Stimulated activated CD8-positive, alpha-beta memory T cell treated with anti-CD3 and anti-CD28 coated beads, Interleukin-15, amount 100 ng/mL, for 4 hours (primary cell): ENCODE measurements at places on chromosomes 3 and 15.

GRCh38 chr15:90710436-90711027 lies 6.6 kb upstream of the BLM start:
- DNase-seq = no peak

DNA sequence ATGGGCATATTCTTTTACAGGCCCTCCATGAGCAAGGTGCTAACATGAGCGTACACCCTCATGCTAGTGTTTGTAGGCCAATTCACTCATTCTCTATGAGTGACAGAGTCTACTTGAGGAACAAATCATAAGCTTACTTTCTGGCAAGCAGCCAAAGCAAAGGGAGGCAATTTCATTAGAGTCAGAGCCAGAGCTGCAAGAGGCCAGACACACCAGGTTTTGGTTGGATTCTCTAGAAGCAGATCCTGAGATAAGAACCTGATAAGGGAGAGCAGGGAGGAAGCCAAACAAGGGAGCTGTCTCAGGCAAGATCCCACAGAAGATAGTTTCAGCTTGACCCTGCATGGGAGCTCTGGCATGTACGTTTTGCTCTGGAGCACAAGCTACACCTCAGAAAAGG lies 214.1 kb upstream of the CTNNB1 start:
- no peak for DNase-seq

GRCh38 chr15:39511000-39511915 lies 69.6 kb upstream of the THBS1 start:
- DNase-seq = no peak

DNA sequence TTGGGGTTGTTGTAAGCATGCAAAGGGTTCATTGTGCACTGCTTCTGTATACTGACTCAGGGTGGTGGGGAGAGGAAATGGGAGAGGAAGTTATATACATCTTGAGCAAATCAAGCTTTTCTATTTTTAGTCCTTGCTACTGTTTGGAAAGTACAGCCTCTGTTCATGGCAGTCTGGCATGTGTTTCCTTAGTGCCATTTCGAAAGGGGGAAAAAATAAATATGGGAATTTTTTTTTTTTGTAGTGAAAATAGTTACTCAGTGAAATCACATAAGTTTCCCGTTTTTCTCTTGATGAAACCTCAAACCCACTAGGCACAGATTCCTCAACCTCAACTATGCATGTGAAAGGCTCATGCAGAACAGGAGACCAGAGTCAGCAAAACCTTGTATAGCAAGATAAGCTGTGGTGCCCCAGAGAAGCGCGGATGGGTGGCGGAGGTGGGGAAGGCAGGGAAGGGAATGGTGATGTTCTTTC lies 353.3 kb downstream of the LPP start:
- DNase-seq = no peak

DNA sequence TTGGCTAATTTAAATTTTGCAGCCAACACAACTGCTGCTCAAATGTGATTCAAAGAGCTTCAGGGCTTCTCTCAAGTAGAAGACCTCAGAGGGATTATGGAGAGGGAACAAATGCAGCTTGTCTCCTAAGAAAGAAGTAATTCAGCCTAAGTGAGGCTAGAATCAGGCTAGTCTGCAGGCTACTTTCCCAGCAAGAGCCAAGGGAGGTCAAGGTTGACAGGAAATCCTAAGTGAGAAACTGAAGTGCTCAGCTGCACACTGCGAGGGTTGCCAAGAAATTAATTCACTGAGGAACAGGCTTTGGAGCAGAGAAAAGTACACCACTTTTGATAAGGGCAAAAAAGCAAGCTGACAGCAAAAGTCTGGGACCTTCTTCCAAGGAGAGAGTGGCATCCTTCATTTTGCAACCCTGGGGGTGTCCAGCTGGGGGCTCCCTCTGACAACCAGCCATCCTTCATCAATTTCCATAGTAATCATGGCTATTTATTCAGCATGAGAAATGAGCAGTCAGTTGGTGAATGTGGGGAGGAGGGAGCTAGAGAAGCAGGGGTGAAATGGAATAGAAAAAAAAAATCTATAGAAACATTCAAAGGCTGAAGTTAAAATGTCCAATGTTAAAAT lies 646.4 kb upstream of the ADAMTS9 start:
- no peak for DNase-seq

DNA sequence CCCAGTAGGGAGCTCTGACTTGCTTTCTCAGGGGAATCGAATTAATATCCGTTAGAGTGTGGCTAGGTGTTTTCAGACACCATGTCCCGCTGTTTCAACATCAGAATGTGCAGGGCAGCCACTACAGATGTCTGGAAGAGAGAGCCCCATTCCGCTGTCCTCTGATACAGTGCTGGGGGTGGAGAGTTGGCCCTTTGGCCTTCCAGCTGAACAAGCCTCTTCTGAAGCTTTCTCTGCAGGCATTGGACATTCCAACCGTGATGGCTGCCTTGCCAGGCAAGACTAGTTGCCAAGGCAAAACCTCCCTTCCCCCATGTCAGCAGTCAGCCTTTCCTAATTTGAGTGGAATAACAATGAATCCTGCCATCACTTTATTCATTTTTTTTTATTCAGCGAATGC lies 1.5 kb downstream of the FAH start:
- DNase-seq = no peak

DNA sequence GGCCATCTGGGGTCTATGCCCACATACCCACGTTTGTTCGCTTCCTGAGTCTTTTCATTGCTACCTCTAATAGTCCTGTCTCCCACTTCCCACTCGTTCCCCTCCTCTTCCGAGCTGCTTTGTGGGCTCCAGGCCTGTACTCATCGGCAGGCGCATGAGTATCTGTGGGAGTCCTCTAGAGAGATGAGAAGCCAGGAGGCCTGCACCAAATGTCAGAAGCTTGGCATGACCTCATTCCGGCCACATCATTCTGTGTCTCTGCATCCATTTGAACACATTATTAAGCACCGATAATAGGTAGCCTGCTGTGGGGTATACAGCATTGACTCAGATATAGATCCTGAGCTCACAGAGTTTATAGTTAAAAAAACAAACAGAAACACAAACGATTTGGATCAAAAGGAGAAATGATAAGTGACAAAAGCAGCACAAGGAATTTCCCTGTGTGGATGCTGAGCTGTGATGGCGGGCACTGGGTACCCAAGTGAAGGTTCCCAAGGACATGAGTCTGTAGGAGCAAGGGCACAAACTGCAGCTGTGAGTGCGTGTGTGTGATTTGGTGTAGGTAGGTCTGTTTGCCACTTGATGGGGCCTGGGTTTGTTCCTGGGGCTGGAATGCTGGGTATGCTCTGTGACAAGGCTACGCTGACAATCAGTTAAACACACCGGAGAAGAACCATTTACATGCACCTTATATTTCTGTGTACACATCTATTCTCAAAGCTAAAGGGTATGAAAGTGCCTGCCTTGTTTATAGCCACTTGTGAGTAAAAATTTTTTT lies 35.9 kb downstream of the NR1I2 start:
- no peak for DNase-seq

- no peak for DNase-seq
Observed at GRCh38 chr15:40693904-40694687, 878 bp upstream of the RAD51 start.

GRCh38 chr3:186732169-186732766 lies 15.1 kb downstream of the KNG1 start:
- DNase-seq = no peak

DNA sequence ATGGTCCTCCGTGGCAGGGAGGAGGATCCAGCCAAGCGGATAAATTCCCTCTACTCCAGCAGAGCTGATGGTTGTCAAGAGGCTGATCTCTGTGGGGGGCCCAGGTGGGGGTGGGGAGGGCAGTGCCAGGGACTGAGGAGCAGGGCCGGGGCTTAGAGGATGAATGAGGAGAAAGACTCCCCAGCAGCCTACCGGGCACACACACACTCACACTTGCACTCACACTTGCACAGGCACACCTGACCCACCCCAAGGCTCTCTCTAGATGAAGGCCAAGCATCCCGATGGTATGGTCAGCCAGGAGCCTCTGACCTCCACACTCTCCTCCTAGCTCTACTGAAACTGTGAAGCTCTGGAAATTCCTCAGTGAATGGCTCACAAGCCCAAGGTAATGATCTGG lies 131.3 kb upstream of the PRR20G start:
- DNase-seq = no peak

DNA sequence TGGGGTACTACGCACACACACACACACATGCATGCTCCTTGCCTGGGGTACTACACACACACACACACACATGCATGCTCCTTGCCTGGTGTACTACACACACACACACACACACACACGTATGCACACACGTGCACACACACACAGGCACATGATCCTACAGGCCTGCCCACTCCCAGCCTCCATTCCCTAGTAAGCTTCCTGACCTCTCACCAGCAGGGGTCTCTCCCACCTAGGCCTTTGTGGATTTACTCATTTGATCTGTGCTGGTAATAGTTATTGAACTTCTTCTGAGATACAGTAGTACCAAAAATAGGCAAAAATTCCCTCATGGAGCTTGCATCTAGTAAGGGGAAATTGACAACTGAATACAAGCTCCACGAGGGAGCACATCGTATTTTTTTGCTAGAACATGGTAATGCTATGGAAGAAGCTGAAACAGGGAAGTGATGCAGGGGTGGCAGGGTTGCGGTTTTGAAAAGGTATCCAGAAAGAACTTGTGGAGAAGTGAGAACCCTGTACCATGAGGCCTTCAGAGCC lies 19.1 kb downstream of the TTC21A start:
- DNase-seq = no peak

GRCh38 chr15:47813748-47814384 lies 96.6 kb downstream of the SEMA6D start:
- no peak for DNase-seq

- no peak for DNase-seq
Observed at GRCh38 chr3:45868213-45868612, 18.1 kb upstream of the CCR9 start.

GRCh38 chr3:27630885-27631284 lies 91.2 kb downstream of the EOMES start:
- no peak for DNase-seq

GRCh38 chr3:169387751-169388696 lies 275.5 kb downstream of the MECOM start:
- no peak for DNase-seq

GRCh38 chr15:59553879-59554735 lies 57.5 kb upstream of the GCNT3 start:
- DNase-seq = no peak

DNA sequence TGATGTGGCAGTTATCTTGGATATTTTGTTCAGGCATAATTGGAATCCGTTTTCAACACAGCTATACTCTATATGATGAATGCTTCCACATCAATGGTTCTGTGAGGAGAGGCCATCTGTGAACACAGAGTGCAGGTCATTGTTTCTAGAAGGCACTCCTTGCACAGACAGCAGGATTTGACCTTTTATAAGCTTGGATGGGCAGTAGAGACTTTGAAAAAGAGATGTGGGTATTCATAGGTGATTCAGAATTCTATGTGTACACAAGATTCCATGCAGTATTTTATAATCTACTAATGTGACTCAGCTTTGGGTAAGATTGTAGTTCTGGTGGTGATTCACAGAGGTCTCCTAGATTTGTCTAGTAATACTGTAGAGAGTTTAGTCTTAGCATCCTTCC lies 12.5 kb downstream of the ARPP21 start:
- no peak for DNase-seq

DNA sequence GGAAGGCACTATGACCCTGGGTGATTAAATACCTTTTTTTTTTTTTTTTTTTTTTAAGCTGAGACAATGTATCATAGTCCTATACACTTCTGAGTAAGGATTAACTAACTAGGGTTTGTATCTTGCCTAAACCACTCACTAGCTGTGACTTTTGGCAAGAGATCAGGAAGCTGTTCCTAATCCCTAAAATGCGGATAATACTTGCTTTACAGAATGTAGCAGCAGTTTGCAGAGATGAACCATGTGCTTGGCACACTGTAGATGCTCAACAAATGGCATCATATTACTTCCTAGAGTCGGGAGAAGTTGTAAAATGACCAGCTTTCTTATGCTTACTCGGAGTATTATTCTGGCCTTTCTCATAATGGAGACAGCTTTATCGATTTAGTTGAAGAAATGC lies 25.6 kb upstream of the PYGO1 start:
- no peak for DNase-seq

GRCh38 chr3:73480187-73480672 lies 144.5 kb downstream of the PDZRN3 start:
- no peak for DNase-seq

GRCh38 chr3:51353691-51354090 lies 31.4 kb upstream of the MANF start:
- no peak for DNase-seq

GRCh38 chr3:128969993-128970739 lies 23.7 kb downstream of the CFAP92 start:
- DNase-seq = no peak

GRCh38 chr15:67105065-67105951 lies 39.9 kb downstream of the SMAD3 start:
- DNase-seq = no peak

- no peak for DNase-seq
Observed at GRCh38 chr3:193640728-193641439, 47.9 kb downstream of the OPA1 start.

- no peak for DNase-seq
Observed at GRCh38 chr3:98812851-98813374, 49.8 kb downstream of the ST3GAL6 start.

GRCh38 chr3:70519913-70520659 lies 207.6 kb upstream of the MDFIC2 start:
- no peak for DNase-seq

GRCh38 chr15:61076598-61077170 lies 152.4 kb downstream of the RORA start:
- no peak for DNase-seq

- no peak for DNase-seq
Observed at GRCh38 chr15:42498212-42499068, 3.0 kb downstream of the SNAP23 start.

DNA sequence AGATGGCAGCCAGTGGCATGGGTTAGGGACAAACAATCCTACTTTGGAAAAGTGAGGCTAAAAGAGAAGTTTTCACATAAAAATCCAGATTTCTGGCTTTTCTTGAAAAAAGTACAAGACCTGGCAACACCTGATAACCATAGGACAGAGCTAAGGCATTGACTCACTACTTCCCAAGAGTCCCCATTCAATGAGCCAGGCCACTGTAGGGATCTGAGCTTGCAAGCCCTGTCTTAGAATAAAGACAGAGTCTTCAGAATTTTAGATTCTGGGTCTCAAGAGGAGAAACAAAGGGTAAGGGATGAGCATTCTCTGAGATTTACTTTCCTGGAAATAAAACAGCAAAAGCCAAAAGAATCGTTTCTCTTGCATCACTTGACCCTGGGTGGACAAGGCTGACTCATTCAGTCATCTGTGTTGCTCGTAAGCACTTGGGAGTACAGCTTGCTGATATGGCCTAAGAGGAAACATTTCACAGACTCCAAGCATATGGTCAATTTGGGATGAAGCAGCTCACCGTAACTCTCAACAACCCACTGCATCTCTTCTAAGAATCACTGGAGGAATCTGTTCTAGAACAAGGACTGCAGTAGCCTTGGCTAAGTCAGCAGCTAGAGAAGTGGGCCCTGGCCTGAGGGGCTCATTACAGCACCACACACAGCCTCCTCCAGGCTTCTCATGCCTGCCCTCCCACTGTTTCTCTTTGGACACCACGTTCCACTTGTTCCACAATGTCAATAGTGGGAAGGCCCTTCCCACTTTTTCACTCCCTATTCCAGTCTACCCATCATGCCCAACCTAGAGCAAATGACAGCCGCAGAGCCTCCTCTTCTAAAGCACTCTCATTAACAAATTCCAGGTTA lies 86.2 kb downstream of the RFTN1 start:
- no peak for DNase-seq

GRCh38 chr3:150605998-150606641 lies 3.0 kb downstream of the SELENOT start:
- DNase-seq = no peak

- no peak for DNase-seq
Observed at GRCh38 chr3:66267031-66267430, 46.2 kb downstream of the SLC25A26 start.

- no peak for DNase-seq
Observed at GRCh38 chr3:183074261-183074660, 25.0 kb downstream of the MCCC1 start.
